ENCODE measurements at places on chromosomes 12 and 14. TPM values are rescaled to one million over a fixed set of nuclear protein-coding genes. Genes with fewer than 3 reads are reported as not detected.

OR4E2 gene
- not detected for total RNA-seq

TAS2R43 gene
- 2.7 TPM for total RNA-seq

SRRM4 gene
- not detected for total RNA-seq

TMEM121 gene
- 5.5 TPM for total RNA-seq

PLEKHH1 gene
- total RNA-seq: 3.8 TPM

DDX23 gene
- 92.6 TPM for total RNA-seq

PRH2 gene
- not detected for total RNA-seq

KCNA1 gene
- total RNA-seq: 0.85 TPM

RCOR1 gene
- total RNA-seq: 6.5 TPM

TPH2 gene
- total RNA-seq: not detected

SALL2 gene
- total RNA-seq: 11.3 TPM

ERGIC2 gene
- 61.3 TPM for total RNA-seq

IFNG gene
- not detected for total RNA-seq

ASCL1 gene
- not detected for total RNA-seq

RBP5 gene
- total RNA-seq: 0.71 TPM

SBNO1 gene
- 25.0 TPM for total RNA-seq

SLC7A8 gene
- total RNA-seq: 28.0 TPM

NRL gene
- total RNA-seq: 0.92 TPM

ETFRF1 gene
- total RNA-seq: 21.8 TPM

HVCN1 gene
- total RNA-seq: 14.5 TPM

C3AR1 gene
- 21.2 TPM for total RNA-seq

SLC38A4 gene
- total RNA-seq: not detected

CLEC4C gene
- not detected for total RNA-seq

CCDC198 gene
- not detected for total RNA-seq

WNT5B gene
- total RNA-seq: 3.1 TPM

Measured in thoracic aorta (tissue), 2 donors.